ENCODE measurements at places on chromosomes 2 and 18.

DNA sequence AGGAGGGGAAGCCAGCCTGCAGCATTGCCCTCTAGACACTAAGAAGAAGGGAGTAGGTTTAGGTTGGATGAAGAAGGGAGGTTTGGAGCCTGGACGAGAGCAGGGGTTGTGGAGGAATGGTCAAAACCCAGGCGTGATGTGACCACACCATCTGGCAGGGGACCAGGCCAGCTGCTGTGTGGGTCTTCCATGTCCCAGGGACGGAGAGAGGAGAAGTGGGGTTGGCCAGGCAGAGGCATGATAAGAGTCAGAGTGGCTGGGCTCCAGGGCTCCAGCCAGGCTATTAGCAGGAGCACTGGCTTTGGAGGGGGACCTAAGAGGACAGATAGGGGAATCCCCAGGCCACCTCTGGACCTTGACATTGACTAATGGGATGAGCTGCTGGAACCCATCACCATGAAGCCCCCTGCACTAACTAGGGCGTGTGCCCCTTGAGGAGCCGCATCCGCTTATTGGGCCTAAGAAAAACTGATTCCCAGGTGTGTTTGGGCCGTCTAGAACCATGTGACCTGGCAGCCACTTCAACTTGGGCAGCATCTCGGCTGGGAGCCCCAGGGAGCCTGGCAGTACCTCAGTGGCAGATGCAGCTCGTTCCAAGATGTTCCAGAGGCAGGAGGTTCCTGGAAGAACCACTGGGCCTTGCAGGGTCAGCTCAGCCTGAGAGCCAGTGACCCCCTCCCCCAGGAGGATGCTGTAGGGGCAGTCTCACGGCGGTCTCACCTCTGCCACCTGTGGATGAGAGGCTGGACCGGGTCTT, 235.1 kb downstream of the AGAP1 start:
- no peak for DNase-seq

DNA sequence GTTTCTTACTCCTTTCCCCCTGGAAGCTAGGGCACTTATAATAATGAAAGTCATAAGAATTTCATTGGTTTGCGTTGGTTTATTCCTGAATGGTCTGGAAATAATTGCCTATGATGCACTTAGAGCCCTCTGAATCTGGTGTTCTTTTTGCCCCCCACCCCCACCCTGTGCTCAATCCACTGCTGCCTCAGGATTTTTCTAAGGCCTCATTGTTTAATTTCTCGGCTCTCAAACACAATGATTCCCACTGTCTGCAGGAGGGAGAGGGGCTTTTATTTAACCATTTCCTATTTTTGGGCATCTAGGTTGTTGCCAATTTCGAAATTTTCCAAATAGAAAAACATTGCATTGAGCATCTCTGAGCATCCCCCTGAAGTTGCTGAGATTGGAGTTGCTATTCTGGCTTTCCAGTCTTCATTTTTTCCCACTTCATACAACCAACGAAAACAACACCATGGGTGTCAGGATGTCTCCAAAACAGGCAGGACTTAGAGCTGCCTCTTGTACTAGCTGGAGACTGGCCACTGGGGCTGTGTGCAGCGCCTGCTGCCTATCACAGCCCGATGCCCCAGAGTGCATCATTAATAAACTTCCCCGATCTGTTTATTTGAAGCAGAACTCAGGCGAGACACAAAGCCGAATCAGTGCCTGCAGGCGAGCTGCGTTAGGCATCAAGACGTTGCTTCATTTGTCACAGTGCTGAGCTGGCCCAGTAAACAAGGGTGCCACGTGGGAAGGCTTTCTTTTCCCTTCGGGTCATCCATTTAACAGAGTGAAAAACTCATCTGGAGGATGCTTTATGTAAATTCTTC, 1.8 kb upstream of the PCARE start:
- DNase-seq = no peak

DNA sequence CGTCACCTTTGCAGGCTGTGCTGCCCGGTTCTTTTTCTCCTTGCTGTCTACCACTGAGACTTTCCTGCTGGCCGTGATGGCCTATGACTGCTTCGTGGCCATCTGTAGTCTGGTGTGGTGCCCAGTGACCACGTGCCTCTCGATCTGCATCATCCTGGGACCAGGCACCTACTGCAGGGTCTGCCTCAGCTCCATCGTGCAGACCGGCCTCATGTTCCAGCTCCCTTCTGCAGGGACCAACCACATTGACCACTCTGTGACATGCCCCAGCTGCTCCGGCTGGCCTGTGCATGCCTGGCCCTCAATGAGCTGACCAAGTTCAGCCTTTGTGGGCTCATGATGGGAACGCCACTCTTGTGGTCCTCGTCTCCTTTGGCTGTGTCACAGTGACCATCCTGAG, 26.7 kb downstream of the COPS9 start:
- DNase-seq = no peak

DNA sequence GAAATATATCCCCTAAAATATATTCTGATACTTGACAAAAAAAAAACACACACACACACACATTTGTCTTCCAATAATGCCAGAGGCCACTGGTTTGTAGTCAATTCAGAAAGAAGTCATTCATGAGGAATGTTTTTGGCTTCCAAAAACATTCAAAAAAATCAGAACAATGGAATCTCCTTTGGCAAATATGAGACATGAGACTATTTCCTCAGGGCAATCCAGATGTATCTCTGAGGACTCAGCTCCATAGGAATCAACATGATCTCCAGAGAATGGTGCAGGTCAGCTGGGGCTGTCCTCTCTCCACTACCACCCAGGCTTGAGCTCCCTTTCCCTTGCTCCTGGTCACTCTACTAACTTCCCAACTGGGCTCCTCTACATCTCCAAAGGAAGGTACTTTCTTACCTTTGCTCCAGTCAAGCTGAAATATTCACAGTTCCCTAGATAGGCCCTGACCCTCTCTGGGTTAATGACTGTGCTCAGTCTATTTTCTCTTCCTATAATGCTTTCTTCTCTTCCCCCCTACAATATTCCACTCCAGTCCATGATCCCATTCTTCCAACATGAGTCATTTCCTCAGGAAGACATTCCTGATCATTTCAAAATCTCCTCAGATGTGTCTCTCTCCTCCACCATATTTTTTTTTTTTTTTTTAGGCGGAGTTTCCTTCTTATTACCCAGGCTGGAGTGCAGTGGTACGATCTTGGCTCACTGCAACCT, 145.3 kb downstream of the C1D start:
- DNase-seq = no peak

GRCh38 chr2:64234785-64235184, 90.6 kb upstream of the PELI1 start:
- DNase-seq = no peak

- no peak for DNase-seq
Observed at GRCh38 chr2:20432714-20433113, 14.2 kb upstream of the RHOB start.

DNA sequence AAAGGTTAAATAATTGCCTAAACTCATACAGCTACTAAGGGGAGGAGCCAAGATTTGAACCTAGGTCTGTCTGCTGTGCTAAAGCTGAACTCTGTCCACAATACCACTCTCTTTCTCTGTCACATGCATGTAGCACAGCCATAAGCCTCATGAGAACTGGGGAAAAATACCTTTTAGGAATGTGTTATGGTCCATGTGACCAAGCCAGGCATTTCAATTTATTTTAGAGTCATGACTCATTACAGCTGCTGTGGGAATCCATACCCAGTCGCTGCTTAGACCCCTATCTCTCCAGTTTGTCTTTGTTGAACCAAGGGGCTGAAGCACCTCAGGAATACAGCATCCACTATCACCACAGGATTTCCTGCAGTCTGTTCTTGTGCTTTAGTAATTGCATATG, 200.0 kb upstream of the SIX3 start:
- no peak for DNase-seq

- DNase-seq = no peak
Observed at GRCh38 chr2:58959996-58960395, 718.9 kb upstream of the FANCL start.

DNA sequence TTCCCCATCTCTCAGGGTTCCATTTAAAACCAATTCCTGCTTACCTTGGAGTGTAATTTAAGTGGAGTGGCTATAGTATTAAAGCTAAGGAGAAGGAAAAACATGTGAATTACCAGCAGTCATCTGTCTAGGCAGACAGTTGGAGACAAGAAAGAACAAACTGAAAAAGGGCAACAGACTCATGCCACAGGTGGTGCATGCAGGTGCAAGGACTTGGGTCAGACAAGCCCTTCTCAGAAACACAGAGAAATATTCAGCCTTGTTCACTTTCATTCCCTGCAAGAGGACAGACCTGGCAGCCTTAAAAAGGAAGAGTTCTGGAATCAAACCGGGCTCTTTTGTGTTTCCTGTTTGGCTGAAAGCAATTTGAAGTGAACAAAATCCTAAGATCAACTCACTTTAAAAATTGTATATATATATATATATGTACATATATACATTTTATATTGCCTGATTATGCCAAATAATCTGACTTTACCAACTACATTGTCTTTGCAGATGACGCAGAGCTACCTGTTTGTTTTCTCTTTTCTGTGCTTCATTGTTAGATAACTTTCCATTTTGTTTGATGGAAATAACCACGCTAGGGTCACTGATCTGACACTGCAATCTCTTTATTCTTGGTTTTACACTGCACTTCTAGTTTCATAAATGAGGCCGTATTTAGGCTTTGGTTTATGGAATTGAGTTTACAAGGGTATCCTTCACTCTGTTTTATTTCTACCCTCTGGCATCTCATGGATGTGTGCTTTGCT, 35.1 kb upstream of the VPS54 start:
- DNase-seq = no peak

- no peak for DNase-seq
Observed at GRCh38 chr2:128797533-128797932, 478.9 kb upstream of the HS6ST1 start.

GRCh38 chr2:29130295-29130694, 15.1 kb downstream of the CLIP4 start:
- no peak for DNase-seq

DNA sequence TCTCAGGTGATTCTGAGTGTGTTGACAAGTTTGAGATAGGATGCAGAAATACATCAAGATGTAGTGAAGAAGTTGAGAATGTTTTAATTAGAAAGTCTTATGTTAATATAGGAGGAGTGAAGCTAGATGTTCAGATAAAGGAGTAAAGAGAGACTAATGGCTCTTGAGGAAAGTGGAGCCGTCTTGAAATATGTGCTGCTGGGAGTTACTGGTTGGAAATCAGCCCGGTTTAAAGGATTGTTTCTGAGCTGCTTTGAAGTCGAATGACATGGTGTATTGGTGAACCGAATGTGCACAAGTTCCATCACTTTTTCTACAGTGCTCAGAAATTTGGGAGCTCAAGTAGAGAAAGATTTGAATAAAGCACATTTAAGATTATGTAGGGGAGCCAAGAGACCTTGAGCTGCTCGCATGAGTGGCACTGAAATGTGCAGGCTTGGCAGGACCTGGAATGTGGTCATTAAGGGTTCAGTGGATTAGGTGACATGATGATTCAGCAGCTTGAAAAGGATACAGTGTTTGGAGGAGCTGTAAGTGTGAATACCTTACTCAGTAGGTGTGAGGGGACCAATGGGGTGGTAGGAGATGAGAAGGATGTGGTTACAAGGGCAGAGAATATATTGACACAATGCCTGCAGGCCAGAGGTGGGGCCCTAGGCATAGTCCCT, 68.6 kb downstream of the CAB39 start:
- DNase-seq = no peak

Measured in NCI-H1417 treated with DMSO at 0.1 percent for 48 hours (cell line).